LHCN-M2 (cell line): ENCODE measurements at places on chromosomes 2 and 18. TPM values are rescaled to one million over a fixed set of nuclear protein-coding genes. Genes with fewer than 3 reads are reported as not detected.

DNA sequence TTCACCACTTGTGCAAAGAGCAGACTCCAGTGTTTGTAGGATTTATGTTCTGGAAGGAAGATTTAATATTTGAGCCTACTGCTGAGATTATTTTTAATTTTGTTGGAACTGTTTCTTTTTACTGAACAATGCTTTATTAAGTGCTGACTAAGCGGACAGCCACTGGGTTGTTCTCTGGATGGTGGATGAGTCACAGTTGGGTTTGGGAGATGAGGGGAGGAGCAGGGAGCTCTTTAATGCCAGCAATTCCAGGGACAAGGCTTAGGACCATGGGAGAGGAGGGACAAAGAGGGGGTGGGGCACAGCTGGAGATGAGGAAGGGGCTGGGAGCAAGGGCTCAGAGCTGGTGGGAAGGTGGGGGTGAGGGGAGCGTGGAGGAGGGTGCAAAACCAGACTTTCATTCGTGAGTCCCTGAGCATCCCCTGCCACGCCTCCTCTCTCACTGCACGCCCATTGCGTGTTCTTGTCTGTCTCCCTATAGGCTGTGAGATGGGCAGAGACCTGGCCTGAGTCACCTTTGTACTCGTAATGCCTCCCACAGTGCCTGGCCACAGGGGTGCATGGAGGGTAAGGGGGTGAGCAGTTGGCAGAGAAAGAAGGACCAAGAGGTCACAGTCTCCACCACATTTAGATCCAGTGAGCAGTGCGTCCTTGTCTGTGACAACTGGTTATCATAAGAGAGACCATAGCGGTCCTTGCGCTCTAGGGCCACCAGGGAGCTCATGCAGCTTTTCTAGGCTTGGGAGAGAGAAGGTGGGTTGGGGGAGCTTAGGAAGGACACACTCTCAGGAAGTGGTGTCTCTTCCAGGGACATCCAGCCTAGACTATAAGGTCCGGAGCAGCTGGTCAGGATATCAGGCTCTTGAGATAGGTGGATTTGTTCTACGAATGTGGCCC, 18.4 kb downstream of the SLC4A3 start:
- peak; percentile 78 for DNase-seq

- DNase-seq, result no peak
Observed at GRCh38 chr2:207587305-207587704, 37.9 kb downstream of the METTL21A start.

DNA sequence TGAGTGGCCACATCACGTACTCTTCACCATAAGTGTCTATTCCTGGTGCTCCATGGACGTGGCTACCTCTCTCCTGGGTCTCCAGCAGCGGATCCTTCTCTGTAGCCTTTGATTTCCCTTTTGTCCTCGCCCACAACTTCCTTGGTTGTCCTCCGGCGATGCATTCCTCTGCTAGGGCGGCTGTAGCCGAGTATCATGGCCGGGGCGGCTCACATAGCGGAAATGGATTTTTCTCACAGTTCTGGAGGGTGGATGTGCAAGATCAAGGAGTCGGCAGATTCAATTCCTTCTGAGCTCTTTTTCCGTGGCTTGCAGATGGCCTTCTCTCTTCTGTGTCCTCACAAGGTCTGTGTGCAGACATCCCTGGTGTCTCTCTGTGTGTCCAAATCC, 35.7 kb downstream of the ACKR3 start:
- no peak for DNase-seq

DNA sequence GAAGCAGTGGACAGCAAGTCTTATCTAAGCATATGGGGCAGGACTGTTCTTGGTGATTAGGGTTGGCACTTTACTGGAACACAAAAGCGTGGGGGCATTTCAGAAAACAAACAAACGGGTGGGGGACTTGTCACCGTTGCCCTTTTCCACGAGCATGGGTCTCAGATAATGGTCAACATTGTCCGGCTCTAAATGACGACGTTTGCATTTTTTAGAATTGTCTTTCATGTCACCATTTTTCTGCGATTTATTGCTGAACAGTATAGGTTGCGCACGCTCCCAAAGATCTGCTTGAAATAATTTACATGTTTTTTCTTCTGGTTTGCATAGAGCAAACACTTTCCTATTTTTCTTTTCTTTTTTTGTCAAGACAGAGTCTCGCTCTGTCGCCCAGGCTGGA, 46.6 kb upstream of the TBC1D8 start:
- DNase-seq, result no peak

- peak; percentile 33 for DNase-seq
Observed at GRCh38 chr2:120669121-120669952, 66.3 kb upstream of the GLI2 start.

DNA sequence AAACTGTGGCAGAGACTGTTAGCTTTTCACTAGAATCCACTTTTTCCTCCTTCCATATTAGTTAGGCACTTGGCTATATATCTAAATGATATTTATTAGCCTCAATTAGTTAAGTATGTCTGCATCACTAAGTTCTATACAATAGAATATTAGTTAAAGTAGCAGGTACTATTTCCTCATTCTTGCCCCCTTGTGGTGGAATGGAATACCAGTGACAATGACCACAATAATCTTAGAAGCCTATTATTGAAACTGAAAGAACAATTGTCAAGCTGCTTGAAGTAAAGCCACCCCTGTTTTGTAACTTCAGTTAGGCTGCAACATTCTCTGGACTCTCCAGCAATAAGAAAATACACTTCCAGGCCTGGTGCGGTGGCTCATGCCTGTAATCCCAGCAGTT, 476.3 kb upstream of the VWC2L start:
- no peak for DNase-seq

GRCh38 chr2:48750128-48750739, 5.3 kb downstream of the LHCGR start:
- no peak for DNase-seq

GRCh38 chr18:23405636-23406035, 47.5 kb upstream of the RIOK3 start:
- no peak for DNase-seq

GRCh38 chr2:222969491-222969890, 82.5 kb upstream of the KCNE4 start:
- peak; percentile 64 for DNase-seq

DNA sequence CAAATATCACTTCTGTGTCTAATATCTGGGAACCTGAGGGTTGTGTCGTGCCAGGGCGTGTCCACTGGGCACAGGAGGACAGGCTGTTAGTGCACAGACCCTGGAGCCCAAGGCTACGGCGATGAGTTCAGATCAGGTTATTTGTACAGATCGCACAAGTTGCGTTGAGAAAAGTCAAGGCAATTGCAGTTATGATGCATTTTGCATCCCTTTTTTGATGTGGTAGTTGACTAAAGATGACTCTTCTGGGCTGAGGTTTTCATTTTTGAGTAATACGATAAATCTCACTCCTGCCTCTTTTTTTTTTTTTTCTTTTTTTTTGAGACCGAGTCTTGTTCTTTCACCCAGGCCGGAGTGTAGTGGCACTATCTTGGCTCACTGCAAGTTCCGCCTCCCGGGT, 7.2 kb downstream of the RBFA start:
- no peak for DNase-seq

DNA sequence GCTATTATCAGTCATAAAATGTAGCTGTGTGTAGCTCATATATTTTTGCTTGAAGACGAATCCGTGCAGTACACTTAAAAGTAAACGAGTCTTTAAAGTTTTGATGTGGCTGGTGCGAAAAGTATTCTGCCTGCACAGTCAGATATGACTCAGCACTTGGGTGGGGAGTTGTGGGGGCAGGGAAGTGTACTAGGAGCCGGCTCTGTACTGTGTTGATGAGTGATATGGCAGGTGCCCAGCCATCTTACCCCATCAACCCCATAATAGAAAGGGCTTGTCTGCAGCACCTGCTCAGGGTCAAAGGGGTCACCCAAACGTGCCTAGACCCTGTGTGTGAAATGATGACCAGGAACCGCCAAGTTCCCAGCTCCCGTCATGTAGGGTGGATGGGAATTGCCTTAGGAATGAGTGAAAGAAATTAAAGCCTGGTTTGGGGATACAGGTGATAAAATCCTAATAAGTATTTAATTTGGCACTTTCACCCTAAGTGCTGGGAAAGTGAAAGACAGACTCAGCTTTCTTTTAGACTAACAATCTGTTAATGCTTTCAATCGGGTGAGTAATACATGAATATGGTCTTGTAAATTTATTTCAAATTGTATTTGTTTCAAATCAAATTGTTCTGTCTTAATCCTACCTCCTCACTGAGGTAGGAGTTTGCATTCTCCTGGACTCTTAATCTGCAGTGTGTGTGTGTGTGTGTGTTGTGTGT, 48.0 kb downstream of the BCL2L11 start:
- DNase-seq, result peak; percentile 94

- no peak for DNase-seq
Observed at GRCh38 chr18:78642296-78642951, 337.2 kb upstream of the SALL3 start.

DNA sequence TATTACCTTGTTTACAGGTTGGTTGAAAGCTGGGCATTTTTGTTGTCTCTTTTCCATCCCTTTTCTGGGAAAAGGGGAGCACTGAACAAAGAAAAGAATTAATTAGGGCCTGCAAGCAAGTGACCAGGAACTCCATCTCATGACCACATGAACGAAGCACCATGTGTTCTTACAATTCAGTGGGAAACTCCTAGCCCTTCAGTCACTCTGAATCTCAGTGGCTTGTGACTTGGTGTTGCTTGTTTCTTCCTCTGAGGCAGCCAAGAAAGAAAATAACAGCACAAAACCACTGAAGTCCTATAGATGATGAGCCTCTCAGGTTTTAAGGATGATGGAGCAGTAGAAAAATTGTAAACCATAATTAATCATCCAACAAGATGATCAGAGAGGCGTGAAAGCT, 129.1 kb upstream of the CAB39 start:
- no peak for DNase-seq

GRCh38 chr18:34115409-34116081, 109.2 kb downstream of the NOL4 start:
- no peak for DNase-seq

- peak; percentile 74 for DNase-seq
Observed at GRCh38 chr2:85551698-85552678, 9.3 kb downstream of the GGCX start.

DNA sequence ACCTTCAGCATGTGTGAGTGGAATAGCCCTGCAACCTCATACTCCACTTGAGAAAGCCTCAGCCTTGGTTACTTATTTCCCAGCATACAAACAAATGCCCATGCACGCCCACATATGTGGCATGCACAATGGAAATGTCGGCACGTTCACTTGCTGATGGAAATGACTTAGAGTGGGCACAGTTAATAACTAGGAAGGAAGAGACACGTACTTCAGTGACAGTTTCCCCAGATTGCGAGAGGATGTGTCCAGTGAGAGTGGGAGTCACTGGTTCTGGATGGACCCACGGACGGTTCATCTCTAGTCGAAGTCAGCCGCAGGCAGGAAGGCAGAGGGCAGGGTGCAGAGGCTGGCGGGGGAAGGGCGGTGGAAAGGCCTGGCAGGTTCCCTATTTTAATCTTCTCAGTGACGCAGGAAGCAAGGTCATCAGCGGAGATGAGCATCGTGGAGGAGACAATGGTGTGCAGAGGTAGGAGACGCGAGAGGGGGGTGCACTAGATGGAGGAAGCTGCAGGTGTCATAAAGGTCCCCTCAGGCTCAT, 350.7 kb upstream of the MYT1L start:
- no peak for DNase-seq

DNA sequence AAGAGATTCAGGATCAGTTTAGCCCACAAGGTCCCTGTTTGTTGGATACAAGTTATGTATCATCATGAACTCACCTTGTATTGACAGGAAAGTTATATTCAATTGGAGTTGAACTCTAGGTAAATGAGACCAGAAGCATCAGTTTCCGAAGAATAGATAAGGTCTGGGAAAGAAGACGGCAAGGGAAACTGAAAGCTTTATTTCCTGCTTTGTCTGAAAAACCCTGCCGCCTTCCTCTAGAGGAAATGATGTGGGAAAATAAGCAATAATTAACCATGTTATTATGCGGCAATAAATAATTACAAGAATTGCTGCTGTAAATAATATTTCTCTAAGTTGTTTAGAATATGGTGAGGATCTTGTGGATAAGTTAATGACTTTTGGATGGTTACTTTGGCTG, 32.0 kb downstream of the LPIN1 start:
- no peak for DNase-seq

DNA sequence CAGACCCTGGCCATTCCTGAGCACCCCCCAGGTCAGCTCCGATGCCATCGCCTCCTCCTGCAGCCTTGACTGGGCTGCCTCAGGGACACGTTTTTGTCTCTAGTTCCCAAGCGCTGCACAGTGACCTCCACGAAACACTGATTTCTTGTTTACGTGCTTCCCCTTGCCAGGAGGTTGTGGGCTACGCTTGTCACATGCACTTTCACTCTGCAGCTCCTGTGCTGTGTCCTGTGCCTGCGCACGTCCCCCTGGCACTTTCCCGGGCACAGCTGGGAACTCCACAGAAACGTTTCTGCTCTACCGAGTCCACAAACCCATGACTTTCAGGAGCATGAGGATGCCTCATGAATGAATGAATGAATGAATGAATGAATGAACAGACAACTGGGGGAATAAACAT, 160.6 kb downstream of the LAMA1 start:
- no peak for DNase-seq

DNA sequence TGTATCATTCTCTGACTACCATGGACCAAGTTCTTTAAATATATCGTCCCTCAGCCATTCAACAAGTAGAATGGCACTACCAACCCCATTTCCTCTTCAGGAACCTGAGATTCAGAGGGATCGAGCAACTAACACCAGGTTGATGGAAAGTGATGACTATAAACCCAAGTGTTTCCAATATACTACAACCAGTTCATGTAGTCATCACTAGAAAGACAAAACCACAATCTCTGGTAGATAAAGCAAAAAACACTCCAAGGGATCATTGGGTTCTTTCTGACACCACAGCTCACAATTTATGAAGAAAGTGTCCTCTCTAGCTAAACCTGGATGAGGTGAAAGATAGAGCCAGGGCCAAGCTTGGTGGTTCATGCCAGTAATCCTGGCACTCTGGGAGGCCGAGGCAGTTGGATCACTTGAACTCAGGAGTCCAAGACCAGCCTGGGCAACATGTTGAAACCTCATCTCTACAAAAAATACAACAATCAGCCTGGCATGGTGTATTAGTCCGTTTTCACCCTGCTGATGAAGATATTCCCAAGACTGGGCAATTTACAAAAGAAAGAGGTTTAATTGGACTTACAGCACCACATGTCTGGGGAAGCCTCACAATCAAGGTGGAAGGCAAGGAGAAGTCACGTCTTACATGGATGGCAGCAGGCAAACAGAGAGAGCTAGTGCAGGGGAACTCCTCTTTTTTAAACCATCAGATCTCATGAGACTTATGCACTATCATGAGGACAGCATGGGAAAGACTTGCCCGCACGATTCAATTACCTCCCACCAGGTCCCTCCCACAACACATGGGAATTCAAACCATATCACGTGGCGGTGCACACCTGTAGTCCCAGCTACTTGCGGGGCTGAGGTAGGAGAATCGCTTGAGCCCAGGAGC, 2.2 kb downstream of the CD226 start:
- no peak for DNase-seq

Gene KYNU
- 0.51 and 1.5 TPM in 2 replicates for total RNA-seq

Gene DOK6
- not detected in 2 replicates for total RNA-seq

Gene NT5C1B
- not detected in 2 replicates for total RNA-seq

Gene CROCC2
- under 0.01 TPM in 1 of 2 replicates, not detected in the other for total RNA-seq

Gene PDCD1
- not detected in 2 replicates for total RNA-seq

Gene DSG1
- total RNA-seq, result not detected in 2 replicates

Gene PCARE
- not detected in 2 replicates for total RNA-seq

Gene RBM44
- total RNA-seq, result 0.06 and 0.34 TPM in 2 replicates

Gene UGT1A8
- total RNA-seq, result not detected in 2 replicates

Gene FLACC1
- 1.3 and 3.7 TPM in 2 replicates for total RNA-seq
